Stimulated activated CD4-positive, alpha-beta T cell treated with anti-CD3 and anti-CD28 coated beads, Interleukin-1b, Interleukin-23, amount 100 ng/mL, for 1 hour (primary cell): ENCODE measurements at places on chromosomes 5 and 9.

GRCh38 chr9:87673446-87674120 is 52.3 kb upstream of the CTSL start:
- no peak for DNase-seq

DNA sequence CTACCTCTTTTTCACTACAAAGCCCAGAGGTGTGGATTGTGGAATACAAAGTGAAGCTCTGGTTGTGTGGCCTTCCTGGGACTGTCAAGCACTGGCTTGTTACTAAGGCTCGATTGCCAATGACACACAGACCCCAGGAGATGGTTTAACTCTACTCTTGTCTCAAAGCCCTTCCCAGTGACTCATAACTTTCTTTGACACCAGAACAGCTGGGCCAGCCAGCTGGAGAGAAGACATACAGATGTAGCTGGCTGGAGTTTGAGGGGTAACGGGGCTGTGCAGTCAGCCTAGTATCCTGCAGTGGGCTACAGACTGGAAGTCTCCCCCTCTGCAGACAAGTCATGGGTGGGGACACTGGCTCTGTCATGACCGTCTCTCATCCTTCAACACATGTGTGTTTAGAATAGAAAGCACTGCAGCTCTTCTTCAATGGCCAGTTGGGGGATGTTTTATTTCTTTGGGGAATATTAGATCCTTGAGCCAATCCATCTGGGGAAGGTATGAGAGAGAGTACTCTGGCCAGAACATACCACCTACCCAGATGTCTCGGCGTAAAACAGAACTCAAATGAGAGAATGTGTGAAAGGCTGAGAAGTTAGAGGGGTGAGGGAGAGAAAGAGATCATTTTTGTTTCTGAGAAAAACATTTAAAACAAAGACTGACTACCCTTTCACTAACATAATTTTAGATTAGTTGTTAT is 53.3 kb downstream of the SEMA6A start:
- no peak for DNase-seq

- DNase-seq = no peak
These were observed 77.3 kb upstream of the LARP1 start for GRCh38 chr5:154677921-154678320.

- no peak for DNase-seq
These were observed 12.1 kb upstream of the TNFAIP8 start for GRCh38 chr5:119343766-119344165.

- no peak for DNase-seq
These were observed 104.5 kb downstream of the MAT2B start for GRCh38 chr5:163609910-163610309.

- no peak for DNase-seq
These were observed 20.1 kb downstream of the TNIP1 start for GRCh38 chr5:151060742-151061141.
